CD4-positive, alpha-beta T cell treated with Interleukin-6 at 100 ng/mL for 8 hours (primary cell): ENCODE measurements at places on chromosomes 16 and 17.

DNA sequence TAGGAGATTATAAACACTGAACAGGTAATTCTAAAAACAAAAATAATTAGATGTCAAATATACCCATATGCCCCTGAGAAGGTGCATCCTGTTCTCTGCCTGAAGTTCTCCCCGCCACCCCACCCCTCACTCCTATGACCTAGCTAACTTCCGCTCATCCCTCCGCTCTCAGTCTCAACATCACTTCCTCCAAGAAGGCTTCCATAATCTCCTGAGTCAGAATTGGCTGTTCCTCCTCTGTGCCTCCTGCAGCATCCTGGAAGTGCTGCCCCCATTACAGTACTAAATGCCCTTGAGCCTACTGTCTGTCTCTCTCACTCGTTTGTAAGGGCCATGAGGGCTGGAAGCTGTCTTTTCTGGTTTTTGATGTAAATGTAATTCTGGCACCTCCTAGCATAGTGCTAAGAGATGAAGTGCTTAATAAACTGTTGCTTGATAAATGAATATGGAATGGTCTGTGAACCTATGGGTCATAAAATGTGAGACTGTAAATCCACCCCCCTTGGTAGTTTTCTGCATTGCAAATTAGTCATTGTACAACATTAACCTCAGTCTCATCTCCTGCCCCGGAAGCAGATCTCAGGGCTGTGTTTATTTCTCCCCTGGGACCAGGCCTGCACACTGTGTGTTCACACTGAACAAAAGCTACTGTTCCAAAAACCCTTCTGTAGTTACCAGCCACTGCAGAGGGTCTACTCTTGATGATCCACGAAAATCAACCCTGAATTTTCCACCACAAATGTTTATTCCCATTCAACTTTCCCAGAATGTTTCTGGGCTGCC is 3.9 kb upstream of the MYO1D start:
- no peak for DNase-seq

DNA sequence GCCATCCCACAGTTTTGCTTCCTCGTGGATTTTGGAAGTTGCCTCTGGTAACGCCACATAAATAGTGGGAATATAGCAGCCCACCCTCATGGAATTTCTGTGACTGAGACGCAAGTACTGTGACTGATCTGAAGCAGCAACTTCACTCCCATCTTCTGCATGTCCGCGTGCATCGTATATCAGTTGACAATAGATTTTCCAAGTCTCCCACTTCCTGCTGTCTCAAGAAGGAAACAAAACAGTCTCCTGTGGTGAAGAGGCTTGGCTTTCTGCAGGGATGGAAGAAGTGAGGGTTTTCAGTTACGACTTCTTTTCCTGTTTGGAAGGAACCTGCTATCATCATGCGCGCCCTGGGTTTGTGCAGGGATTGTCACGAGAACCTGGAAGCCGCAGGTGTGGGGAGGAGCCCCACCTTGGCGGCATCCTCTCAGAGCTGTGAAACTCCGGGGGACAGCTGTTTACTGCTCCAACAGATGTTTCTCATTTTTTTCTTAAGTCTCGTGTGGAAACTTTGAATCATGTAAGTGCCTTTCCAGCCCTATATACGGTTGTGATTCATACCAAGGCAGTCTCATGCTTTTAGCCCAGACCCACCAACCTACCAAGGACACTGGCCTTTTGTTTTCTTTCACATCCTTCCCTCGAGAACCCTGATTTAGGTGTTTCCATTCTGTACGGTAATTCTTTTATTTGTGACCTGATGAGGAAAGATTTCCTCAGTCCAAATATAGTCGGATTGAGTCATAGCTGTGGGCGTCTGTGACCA is 57.5 kb downstream of the WIPI1 start:
- no peak for DNase-seq

GRCh38 chr16:24729951-24730815 is 732 bp downstream of the TNRC6A start:
- DNase-seq, result peak; percentile 22

GRCh38 chr17:3167574-3167973 is 29.7 kb upstream of the OR1A2 start:
- DNase-seq, result no peak
